ENCODE measurements at places on chromosomes 13 and 19.

- no peak for DNase-seq
These were observed 66.7 kb downstream of the KATNAL1 start for GRCh38 chr13:30240608-30241007.

DNA sequence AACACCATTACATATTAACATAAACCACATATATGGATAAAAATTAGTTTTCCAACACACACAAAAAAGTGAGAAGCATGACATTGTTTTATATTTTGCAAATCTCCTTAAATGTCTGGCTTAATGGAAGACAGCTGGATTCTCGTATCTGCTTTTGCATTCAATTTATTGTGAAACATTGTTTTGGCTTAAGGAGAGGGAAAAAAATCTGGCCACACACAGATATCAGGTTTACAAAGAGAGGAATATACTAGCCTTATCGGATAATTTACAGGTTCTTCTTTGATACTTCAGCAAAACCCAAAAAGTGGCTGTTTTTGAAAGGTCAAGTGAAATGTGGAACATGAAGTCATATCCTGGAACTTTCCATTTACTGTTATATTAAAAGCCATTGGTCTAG is 523.5 kb upstream of the ARGLU1 start:
- peak; percentile 48 for DNase-seq

DNA sequence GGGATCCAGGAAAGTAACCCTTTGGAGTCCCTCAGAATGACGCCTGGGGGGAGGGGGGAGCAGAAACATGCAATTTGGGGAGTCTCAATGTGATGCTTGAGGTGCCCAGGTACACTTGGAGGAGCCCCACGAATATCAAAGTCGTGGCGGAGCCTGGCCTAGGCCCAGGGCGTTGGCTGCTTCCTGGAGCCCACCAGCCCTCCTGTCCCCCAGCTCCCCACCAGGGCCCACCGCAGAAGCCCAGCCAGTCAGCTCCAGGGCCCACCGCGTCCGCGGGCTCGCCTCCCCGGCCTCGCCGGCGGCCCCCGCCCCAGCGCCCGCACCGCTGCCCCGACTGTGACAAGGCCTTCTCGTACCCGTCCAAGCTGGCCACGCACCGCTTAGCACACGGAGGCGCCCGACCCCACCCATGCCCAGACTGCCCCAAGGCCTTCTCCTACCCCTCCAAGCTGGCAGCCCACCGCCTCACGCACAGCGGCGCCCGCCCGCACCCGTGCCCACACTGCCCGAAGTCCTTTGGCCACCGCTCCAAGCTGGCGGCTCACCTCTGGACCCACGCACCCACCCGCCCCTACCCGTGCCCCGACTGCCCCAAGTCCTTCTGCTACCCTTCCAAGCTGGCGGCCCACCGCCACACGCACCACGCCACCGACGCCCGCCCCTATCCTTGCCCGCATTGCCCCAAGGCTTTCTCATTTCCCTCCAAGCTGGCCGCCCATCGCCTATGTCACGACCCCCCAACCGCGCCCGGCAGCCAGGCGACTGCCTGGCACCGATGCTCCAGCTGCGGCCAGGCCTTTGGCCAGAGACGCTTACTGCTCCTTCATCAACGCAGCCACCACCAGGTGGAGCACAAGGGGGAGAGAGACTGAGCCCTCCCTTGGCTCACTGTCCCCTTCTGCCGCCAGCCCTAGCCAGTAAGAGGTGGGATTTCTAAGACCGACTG is 2.1 kb downstream of the ZNF575 start:
- peak; percentile 83 for DNase-seq

GRCh38 chr19:40089462-40089861 is 1.3 kb downstream of the ZNF780A start:
- DNase-seq, result no peak

- DNase-seq, result peak; percentile 83
These were observed at the start of gene SBNO2 for GRCh38 chr19:1173845-1174809. SBNO2 (minus strand) TSS chr19:1174268; CDS start chr19:1154276, 19,992 bp downstream.

GRCh38 chr19:2101417-2102335 is 5.0 kb downstream of the IZUMO4 start:
- no peak for DNase-seq

DNA sequence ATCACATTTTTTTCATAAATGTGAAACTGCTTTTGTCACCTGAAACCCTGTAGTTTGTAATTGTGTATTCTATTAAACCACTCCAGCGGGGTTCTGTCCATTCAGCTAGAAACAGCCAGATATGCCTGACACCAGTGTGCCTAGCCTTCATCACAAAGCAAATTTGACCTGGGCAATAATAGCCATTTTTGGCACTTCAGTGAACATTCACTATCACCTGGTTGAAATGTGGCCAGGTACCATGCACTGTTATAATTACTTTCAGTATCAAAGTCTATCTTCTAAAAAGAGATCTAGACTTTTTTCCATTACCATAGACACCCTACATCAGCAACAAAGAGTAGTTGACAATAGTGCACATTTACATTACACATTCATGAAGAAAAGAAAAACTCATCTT is 64.5 kb downstream of the ZNF257 start:
- no peak for DNase-seq

DNA sequence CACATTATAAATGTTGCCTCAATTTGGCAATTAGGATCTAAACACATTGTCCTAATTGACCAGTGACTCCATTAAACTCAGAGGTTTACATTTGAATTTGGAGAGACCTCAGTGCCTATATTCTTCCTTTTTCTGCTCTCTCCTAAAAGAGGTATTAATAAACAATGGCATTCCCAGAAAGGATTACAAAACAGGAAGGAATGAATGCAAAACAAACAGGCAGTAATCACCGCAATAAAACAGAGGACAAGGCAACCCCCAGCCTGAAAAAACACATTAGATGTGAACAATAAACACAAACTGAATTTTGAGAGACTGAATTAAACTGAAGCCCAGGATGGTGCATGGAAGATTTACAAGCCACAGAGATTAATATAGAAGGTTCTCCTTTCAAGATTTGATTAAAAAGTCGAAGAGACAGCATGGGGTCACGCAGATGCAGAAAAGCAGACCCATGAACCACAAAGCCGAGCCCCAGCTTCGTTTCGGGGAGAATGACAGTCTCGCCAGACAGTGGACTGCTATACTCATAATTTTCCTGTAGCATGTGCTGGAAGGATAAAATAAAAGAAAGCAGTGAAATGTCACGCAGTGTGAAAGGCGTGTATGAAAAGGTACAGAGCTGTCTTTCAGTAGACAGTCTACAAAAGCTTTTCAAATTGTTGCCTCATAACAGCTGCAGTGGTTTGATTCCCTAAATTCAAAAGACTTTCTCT is 503.0 kb downstream of the LIG4 start:
- DNase-seq, result no peak

- DNase-seq, result no peak
These were observed 18.3 kb upstream of the TEX29 start for GRCh38 chr13:111302045-111302726.

GRCh38 chr13:45415112-45415511 is 3.1 kb downstream of the SLC25A30 start:
- DNase-seq, result no peak

- DNase-seq, result peak; percentile 49
These were observed 246.1 kb downstream of the DCT start for GRCh38 chr13:94233401-94233800.

DNA sequence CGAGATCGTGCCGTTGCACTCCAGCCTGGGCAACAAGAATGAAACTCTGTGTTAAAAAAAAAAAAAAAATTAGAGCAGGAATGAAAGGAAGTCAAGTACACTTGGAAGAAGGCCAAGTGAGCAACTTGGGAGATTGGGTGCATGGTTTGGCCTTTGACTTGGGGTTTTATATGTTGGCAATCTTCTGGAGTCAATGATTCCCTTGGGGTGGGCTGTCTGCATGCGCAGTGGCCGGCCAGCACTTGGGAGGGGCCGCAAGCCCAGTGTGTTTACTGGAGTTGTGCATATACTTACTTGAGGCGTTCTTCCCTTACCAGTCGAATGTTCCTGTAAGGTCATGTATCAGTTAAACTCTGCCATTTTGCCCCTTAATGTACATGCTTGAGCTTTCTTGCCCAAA is 103.9 kb downstream of the FAM216B start:
- no peak for DNase-seq

DNA sequence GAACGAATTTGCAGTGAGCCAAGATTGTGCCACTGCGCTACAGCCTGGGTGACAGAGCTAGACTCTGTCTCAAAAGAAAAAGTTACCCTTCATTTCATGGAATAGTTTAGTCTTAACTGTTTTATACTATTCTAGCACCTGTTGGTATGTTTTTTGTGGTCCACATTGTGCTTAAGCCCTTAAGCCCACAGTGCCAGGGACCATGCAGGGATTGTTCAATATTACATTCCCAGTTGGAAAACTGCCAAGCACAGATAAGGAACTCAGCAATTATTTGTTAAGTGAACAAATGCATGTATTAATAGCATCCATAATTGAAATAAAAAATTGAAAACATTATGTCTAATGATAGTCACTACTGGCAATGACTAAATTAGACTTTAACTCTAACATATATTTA is 193.5 kb downstream of the PCDH17 start:
- DNase-seq, result no peak

GRCh38 chr13:79782541-79783205 is 301.7 kb downstream of the NDFIP2 start:
- peak; percentile 49 for DNase-seq

DNA sequence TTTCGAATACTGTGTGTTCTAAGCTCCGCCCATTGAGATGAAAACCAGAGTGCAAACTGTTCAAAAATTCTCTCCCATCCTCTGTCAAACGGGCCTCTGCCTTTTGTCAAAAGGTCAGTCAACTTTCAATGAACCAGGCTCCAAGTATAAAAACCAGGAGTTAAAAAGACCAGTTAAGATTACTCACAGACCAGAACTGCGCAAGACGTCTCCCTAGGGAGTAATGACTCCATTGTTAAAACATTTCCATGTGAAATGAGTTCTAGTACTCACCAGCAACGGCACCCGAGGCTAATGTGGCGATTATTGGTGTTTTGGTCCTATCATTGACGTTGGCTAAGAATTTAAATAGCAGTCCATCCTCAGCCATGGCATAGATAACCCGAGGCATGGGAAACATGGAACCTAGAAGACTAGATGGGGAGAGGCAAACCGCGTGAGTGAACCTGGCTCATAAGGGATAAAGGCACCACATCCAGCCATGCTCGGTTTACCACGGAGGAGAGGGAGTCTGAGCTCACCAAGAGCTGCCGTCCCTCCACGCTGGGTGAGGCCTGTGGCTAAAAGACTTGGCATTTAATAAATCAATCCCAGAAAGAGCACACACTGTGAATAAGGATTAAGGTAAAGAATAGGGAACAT is 73.3 kb downstream of the SLC7A1 start:
- DNase-seq, result no peak

DNA sequence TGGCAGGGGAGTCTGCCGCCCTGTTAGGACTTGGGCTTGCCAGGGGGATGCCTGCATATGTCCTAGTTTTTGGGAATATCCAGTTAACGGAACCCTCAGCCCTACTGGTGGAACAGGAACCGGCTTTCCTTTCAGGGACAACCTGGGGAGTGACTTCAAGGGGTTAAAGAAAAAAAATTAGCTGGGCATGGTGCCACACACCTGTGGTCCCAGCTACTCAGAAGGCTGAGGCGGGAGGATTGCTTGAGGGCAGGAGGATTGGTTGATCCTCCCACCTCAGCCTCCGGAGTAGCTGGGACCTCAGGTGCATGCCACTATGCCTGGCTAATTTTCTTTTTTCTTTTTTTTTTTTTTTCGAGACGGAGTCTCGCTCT is 22.5 kb downstream of the LDLR start:
- no peak for DNase-seq

- DNase-seq, result no peak
These were observed 34.9 kb downstream of the LRCH1 start for GRCh38 chr13:46587807-46588418.

- no peak for DNase-seq
These were observed 24.3 kb downstream of the PEPD start for GRCh38 chr19:33497131-33497777.

- DNase-seq, result no peak
These were observed 4.4 kb downstream of the TRIR start for GRCh38 chr19:12730064-12730463.

- no peak for DNase-seq
These were observed 12.7 kb upstream of the NUMBL start for GRCh38 chr19:40703029-40703755.

DNA sequence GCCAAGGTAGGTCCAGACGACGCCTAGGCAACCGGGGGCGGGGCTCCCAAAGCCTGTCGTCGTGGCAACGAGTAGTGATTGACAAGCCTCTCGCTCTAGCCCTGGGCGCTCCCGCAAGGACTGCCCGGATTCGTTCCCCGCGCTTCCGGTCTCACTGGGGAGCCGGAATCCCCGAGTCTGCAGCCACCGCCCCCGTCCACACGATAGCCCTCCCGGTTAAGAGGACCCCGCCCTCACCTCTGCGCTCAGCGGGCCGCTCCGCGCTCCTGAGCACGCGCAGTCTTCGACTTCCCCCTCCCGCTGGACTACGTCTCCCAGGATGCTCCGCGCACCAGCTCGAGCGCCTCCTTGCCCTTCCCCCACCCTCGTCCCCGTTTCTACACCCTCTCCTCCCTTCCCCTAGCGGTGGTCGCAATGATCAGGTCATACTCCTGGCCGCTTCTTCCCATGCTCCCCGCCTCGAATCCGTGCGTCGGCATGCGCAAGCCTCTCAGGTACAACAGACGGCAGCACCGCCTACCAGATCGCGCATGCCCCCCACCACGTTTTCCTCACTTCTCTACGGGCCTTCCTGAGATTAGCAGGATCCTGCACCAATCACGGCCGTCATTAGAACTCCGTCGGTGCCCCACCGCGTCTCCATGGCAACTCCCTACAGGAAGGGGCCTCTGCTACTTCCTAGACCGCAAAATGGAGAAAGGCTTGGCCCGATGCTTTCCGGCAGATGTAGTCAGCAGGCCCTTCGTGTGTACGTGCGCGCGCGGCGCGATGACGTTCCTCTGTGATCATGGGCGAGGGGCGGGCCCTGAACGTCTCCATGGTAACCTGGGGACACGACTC is at the start of gene MZF1:
Gene MZF1 (minus strand): TSS at position 518 of the 840 bp plus-strand sequence. CDS start 1,946 bp downstream, outside the sequence.
- DNase-seq, result peak; percentile 100

DNA sequence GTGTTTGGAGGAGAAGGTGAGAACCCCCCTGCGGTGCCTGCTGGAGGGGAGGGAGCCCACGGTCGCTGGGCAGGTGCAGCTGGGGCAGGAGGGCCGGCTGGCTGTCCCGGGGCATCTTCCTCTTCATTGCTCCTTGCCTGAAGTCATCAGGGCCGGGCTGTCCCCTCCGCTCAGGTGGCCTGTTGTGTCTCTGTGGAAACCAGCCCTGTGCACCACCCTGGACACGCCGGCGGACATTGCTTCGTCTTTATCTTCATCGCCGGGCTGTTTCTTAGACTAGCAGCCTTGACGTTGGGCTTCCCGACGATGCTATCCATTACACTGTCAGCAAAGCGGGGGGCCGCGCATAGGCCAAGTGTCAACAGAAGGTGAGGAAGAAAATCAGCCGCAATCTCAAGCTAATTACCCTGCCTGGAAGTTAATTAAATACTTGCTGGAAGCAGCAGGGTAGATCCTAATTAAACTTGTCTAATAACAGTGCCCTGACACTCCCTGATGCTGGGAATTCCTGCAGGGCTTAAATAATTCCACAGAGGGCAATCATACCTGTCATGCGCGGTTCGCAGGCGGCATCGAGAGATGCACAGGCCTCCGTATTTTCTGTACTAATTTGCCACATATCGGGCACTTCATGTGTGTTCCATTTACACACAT is 111.4 kb upstream of the SOX1 start:
- DNase-seq, result no peak

GRCh38 chr19:30671622-30672051 is 299.5 kb downstream of the ZNF536 start:
- no peak for DNase-seq

GRCh38 chr19:27774337-27774736 is 1438.6 kb downstream of the UQCRFS1 start:
- no peak for DNase-seq
